ENCODE measurements at places on chromosomes 5 and 9.

- DNase-seq = no peak
Observed at GRCh38 chr5:124806373-124807077, 60.1 kb upstream of the ZNF608 start.

- DNase-seq = no peak
Observed at GRCh38 chr9:2208465-2208864, 193.3 kb downstream of the SMARCA2 start.

DNA sequence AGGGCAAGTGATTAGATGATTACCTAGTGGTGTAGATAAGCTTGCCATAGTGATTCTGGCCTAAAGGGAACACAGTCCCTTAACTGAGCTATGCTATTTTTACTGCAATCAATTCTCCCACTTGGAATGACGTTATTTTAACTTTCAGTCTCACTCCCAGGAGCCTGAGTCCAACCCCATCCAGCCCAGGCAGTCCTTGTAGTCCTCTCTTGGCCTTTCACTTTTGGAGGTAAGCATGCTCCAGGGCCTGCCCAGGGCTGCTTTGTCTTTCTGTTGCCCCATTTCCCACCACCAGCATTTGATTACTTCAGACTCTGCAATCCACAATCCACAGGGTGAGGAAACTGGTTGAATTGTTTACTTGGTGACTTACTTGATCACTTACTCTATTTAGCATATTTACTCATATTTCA, 233.0 kb downstream of the CD180 start:
- no peak for DNase-seq

DNA sequence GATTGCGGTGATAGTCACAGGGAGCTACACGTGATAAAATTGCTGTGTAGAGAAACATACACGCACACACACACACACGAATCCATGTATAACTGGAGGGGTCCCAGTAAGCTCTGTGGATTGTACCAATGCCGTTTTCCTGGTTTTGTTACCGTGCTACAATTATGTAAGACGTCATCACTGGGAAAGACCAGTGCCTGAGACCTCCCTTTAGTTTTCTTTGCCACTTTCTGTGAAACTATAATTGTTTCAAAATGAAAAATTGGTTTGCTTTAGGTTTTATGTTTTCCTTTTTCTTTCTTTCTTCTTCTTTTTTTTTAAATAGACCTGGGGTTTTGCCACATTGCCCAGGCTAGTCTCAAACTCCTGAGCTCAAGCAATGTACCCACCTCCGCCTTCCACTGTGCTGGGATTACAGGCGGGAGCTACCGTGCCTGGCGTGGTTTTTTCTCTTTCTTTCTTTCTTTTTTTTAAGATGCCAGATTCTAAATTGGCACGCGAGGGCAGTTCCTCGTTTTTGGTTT, 21.3 kb downstream of the OR2V2 start:
- DNase-seq = no peak

GRCh38 chr9:2559192-2560152, 62.1 kb upstream of the VLDLR start:
- no peak for DNase-seq

- peak; percentile 87 for DNase-seq
Observed at GRCh38 chr9:127612939-127613582, 984 bp downstream of the STXBP1 start.

DNA sequence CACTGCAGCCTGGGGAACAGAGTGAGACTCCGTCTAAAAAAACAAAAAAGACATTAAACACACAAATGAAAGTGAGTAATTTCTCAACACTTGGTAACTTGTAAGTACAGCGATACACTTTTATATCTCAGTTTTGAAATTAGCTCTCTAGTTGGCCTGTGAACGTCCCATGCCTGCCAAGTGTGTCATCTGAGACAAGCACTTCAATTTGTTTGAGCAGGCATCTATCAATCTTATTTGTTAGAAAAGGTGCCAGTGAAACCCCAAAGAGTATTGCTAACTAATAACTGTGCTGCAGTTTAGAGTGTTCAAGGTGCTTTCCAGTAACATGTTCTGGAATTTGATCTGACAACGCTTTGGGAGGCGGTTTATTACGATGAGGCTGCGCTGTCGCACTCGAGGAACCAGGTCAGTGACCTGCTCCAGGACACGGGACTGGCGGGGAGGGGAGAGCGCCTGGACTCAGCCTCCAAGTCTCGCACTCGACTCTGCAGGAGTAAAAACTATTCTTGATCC, 1.1 kb upstream of the SPIN1 start:
- DNase-seq = peak; percentile 54

- DNase-seq = no peak
Observed at GRCh38 chr5:148393390-148393741, 9.6 kb downstream of the FBXO38 start.

DNA sequence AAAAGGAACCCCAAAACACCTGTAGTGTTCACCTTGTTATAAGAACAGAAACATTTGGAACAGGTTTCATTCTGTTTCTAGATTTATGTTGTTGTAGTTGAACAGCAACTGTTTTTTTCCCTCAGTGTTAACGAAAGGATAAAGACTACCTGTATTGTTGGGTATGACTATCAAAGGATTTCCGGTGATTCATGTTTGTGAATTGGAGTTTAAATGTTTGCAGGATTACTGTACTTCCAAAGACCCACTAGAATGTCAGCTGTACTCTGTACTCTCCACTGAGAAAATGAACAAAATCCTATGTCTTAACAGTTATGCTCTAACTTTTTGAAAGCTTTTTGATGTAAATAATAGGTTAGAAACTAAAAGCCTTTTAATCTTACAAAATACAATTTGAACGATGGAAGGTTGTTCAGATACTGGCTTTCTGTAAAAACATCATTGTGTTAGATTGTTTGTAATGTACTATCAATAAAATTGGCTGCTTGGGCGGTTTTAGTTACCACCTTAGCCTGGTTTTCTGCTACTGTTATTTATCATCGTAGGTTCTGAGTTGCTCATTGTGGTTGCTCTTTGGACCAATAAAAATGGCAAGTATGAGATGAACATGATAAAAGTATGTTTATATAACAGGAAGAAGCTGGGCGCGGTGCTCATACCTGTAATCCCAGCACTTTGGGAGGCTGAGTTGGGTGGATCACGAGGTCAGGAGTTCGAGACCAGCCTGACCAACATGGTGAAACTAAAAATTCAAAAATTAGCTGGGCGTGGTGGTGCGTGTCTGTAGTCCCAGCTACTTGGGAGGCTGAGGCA, 44.1 kb downstream of the DCP2 start:
- DNase-seq = peak; percentile 51

GRCh38 chr5:143541943-143542797, 138.7 kb upstream of the NR3C1 start:
- DNase-seq = no peak

GRCh38 chr9:83596899-83597504, 25.9 kb upstream of the IDNK start:
- peak; percentile 17 for DNase-seq

- peak; percentile 23 for DNase-seq
Observed at GRCh38 chr9:99419070-99419469, 197.0 kb downstream of the SEC61B start.

Data from RKO (cell line).